ENCODE measurements at places on chromosomes 3 and 15. TPM values are rescaled to one million over a fixed set of nuclear protein-coding genes. Genes with fewer than 3 reads are reported as not detected.

IGSF11 gene
- 0.14 TPM for total RNA-seq

ZDHHC23 gene
- total RNA-seq, result 2.3 TPM

FGF12 gene
- total RNA-seq, result 0.14 TPM

CAV3 gene
- not detected for total RNA-seq

PRSS50 gene
- total RNA-seq, result not detected

SH2D7 gene
- not detected for total RNA-seq

CCR9 gene
- not detected for total RNA-seq

ADAMTS7 gene
- 1.6 TPM for total RNA-seq

CCRL2 gene
- total RNA-seq, result not detected

Data from airway epithelial cell (primary cell).